ENCODE measurements at places on chromosomes 2 and 18. TPM values are rescaled to one million over a fixed set of nuclear protein-coding genes. Genes with fewer than 3 reads are reported as not detected.

The RRM2 gene
- 571 TPM for total RNA-seq

The MEP1B gene
- not detected for total RNA-seq

The HNMT gene
- total RNA-seq, result not detected

The SPTBN1 gene
- total RNA-seq, result 147 TPM
